ENCODE measurements at places on chromosomes 5 and 9. TPM values are rescaled to one million over a fixed set of nuclear protein-coding genes. Genes with fewer than 3 reads are reported as not detected.

DNA sequence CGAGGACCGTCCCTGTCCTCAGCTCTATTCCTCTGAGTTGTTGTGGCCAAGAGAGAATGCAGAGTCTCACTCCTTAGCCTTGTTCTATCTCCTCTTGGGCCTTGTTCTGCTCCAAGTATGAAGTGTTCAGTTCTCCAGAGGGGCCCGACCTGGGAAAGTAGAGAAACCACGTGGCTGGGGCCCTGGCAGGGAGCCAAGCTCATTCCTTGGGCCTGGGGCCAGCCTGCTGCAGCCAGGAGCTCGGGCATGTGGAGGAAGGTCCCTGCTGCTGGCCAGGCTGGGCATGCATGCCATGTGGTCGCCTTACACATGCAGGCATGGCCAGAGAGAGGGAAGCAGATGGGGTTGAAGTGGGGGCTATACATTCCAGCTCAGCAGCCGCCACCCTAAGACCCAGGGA is 60.7 kb downstream of the COL27A1 start:
- DNase-seq = peak; percentile 81

DNA sequence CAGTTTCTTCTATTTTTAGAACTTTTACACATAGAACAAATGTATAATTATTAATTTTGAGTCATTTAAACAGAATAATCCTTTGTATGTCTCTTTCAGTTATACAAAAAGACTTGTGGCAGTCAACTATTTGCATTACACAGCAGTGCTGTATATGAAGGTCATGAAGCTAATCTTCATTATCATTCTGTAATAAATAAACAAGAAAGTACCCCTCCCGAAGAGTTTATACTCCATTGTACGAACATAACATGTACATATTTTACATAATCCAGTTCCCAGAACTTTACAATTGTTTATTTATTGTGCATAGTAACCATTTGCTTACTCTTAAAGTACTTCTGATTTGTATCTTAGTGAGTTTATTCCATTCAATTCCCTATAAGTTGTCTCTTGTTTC is 267.9 kb downstream of the FBXL17 start:
- no peak for DNase-seq

DNA sequence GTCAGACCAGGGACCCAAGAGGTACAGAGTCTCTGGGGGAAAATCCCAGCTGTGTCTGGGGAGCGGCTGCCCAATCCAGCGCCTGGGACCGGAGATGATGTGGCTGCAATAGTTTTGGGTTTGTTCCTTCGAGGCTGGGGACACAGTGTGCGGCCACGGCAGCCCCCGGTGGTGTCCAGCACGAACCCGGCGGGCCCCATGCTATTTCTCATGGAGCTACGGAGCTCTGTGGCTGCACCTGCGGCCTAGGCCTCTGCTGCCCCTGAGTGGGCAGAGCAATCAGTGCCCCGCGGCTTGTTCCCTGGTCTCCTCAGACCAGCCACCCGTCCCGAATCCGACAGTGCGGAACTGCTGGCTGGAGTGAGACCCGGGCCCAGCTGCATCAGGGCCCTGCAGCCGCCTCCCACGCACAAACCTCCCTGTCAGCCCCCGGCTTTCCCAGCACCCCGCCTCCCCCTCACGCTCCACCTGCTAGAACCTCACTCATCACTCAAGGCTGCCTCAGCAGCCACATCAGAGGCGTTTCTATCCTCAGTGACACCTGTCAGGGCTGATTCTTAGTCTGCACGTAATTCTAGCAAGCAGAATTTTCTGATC is 29.0 kb downstream of the SARDH start:
- no peak for DNase-seq

DNA sequence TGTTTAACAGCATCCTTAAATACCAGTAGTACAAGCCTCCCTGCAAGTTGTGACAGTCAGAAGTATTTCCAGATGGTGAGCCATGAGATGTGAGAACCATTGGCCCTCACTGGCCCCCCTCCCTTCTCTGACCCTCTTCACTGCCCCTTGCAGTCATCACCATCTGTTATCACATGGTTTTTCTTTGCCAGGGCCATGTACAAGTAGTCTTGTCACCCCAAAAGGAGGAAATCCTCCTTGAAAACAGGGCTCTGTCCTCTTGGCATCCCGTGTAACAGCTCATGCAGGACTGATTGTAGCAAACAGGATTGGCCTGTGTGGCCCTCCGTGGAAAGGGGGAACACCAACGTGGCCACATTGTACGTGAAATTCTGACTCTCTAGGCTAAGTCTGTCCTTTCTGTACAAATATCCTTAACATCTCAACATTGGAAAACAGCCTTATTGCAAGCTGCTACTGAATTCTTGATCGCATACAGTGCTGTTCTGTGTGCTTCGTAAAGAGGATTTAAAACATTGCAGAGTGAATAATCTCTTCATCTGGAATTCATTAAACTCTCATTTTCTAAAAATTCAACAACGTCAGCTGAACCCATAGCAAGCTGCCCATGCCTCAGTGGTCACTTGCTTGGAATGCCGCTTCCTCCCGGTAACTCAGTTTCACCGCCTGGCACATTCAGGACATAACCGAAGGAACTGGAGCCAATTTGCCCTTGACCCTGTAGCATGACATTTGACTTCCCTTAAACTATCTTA is 171.7 kb downstream of the ATPSCKMT start:
- no peak for DNase-seq

DNA sequence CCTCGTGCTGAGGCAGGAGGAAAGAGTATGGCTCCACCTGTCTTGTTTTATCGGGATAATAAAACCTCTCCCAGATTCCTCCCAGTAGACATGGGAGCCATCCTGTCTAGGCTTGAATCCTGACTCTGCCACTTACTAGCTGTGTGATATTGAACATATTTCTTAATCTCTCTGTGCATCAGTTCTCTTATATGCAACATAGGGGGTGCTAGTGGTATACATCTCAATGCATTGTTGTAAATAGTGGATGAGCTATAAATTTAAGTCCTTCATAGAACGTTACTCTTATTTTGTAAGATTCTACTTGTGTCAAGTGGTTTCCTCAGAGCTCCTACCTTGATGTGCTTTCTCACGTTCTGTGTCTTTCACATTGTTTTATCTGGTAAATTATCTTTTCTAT is 417.7 kb upstream of the POU5F2 start:
- no peak for DNase-seq

DNA sequence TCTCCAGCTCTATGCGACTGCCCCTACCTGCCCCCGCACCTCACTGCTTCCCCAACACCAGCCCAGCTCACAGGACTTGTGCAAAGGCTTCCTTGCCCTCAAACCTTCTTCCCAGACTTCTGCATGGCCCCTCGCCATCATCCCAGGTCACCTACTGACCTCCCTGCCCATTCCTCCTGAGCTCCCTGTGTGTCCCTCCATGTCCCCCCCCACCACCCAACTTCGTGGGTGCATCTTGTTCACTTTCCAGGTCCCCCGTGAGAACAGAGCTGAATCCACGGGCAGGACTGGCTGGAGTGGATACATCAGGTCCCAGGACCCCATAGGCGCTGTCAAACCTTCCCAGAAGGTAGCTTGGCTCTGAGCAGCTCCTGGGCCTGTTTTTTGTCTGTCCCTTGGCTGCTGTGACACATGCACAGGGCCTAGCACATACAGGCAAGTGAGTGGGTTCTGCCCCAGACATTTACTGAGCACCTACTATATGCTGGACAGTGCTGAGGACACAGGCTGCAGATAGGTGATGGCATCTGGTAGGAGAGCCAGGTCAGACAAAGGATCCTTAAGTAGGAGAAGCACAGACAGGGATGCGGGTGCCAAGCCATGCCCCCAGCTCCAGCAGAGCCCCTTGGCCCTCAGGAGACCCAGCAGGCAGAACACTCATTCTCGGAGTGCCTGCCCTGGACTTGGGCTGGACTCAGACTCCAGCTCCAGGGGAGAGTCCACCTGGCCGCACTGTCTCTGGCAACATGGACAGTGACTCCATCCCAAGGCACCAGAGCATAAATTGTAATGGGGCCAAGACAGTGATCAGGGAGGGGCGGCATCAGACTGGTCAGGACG is 15.0 kb downstream of the NINJ1 start:
- peak; percentile 28 for DNase-seq

FSD1L gene
- 3.7 TPM for total RNA-seq

SLC6A19 gene
- not detected for total RNA-seq

PCDHGC3 gene
- total RNA-seq = 101 TPM

TMEM252 gene
- total RNA-seq = not detected

C6 gene
- 0.79 TPM for total RNA-seq
